ENCODE measurements at places on chromosomes 4 and X.
A peak's percentile ranks its signal among the peaks of the same experiment; 100 is the strongest.

- no peak for DNase-seq
These were observed 32.2 kb upstream of the FAT1 start for GRCh38 chr4:186755550-186756519.

GRCh38 chr4:82519776-82520175, 42.0 kb downstream of the TMEM150C start:
- DNase-seq: no peak

- no peak for DNase-seq
These were observed 29.0 kb downstream of the VCX3A start for GRCh38 chrX:6505960-6506359.

GRCh38 chr4:152128356-152128755, 367.5 kb upstream of the GATB start:
- no peak for DNase-seq

GRCh38 chr4:93409035-93409434, 419.5 kb upstream of the ATOH1 start:
- no peak for DNase-seq

GRCh38 chr4:47075262-47075661, 43.9 kb downstream of the GABRB1 start:
- DNase-seq: no peak

DNA sequence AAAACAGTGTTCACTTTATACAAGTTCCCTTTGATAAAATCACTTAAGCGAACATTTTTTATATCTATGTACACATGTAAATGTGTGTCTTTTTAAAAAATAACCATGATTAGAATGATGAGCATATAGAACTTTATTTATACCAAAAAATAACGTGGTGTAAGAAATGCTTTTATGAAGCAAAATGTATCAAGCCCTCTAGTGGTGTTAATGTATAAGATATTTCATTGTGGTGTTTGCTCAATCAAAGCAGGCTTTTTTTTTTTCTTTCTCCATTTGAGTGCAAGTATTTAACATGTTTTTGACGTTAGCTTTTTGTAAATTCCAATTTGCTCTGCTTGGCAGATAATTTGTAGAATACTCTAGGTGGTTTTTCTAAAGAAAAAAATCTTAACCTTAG, 2092.4 kb upstream of the TENM3 start:
- no peak for DNase-seq

DNA sequence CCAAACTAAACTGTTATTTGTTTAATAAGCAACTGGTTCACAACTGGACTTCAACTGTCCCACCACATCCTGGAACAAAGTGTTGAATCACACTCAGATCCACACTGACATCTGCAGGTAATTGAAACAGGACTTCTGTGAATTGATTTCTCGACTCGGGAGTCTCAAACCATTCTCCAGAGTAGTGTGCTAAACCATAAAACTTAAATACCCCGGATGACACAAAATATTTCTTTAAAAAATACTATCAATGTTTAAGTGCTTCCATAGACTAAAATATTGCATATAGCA, 95.4 kb upstream of the PLAC1 start:
- peak; percentile 0 for DNase-seq

GRCh38 chr4:150641612-150642011, 59.7 kb downstream of the MAB21L2 start:
- DNase-seq: no peak

- no peak for DNase-seq
These were observed 58.7 kb downstream of the UGT2A3 start for GRCh38 chr4:68892861-68893260.

GRCh38 chr4:2273657-2274319, 11.9 kb upstream of the MXD4 start:
- DNase-seq: no peak

DNA sequence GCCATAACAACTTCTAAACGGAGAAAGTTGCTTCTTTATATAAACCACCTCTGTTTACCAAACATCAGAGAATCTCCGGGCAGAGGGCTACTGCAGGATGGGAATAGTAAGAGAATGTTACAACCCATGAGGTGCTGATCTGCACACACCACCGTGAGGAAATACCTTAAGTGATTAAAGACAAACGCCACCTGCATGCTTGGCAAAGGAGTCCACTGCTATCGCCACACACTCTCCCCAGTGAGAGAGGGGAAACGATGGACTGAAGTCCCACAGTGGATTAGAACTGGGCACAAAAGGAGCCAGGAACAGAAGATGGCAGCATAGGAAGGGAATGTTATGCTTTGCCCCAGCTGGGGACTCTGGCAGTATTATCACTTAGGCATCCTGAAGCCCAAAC, 15.6 kb downstream of the MAML3 start:
- DNase-seq: no peak

DNA sequence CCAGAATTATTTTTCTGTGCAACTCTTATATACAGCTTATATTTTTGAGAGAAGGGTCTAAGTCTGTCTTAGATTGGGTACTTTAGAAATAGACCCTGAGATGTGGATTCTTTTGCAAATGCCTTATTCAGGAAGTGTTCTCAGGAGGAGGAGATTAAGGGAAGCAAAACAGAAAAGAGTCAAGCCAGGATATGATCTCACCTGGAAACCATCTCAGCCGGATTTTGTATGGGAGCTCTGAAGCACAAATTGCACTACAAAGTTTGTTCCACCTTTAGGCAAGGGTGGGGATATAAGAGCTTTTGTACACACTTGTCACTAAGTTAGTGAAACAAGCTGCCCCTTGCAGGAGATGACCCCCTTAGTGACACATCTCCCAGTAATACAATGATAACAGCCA, 121.2 kb upstream of the GRPR start:
- no peak for DNase-seq

DNA sequence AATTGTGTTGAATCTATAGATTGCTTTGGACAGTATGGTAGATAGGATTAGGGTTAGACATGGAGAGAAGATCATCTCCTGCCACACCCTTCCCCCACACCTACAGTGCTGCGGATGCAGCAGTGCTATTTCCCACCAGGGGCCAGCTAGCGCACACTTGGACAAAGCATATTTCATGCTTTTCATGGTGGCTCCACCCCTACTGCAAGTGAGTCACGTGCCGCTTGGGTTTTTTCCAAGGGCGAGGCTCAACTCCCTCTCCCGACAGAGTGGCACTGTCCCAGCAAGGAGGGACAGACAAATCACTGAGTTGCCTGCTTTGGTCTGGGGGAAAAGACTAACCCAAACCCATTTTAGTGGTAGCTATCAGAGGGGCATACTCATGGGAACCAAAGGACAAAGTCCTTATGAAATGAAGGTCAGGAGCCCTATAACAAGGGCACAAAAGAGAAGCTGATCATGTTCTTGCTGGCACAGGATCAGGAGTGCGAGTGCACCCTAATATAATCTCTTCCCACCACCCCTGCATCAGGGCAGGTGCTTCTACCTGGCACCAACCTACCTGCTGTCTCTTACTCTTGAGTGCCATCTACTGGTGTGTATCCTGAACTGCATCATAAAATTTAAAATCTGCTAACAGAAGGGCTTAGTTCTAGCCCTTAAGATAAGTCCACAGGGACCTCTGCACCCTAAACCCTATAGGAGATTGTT, 55.1 kb upstream of the PGAM4 start:
- DNase-seq: no peak

DNA sequence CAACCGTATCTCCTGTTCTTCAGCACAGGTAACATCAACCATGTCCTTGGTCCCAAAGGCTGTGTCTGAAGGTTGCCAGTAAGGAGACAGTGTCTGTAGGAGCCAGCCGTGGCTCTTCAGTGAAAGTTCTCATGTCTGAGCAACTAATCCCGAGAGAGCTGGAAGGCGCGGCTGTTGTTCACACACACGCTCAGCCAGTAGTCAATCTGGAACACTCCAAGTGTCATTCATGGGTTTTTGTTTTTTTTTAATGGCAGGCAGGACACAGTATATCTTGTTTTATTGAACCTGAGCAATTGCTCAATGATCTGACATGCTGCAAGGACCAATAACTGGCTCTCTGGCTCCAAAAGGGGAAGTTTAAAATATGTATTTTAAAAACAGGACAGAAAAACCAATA, 48.4 kb upstream of the MAP3K15 start:
- no peak for DNase-seq

DNA sequence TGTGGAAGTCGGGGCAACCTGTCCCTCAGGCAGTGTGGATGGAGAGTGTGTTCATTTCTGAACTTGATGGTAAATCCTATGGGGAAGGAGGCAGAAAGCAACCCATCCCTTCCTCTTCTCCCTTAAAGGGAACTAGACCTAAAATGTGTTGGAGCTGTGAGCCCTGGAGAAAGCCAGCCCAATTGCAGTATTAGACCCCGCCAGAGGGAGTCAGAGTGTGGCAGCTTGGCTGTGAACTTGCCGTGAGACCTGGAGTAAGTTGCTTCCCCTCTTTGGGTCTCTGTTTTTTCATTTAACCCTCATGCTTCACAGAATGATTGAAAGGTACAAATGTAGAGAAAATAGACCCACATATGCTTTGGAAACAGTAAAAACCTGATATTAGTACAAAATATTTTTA, 108.7 kb upstream of the PAK3 start:
- DNase-seq: no peak

DNA sequence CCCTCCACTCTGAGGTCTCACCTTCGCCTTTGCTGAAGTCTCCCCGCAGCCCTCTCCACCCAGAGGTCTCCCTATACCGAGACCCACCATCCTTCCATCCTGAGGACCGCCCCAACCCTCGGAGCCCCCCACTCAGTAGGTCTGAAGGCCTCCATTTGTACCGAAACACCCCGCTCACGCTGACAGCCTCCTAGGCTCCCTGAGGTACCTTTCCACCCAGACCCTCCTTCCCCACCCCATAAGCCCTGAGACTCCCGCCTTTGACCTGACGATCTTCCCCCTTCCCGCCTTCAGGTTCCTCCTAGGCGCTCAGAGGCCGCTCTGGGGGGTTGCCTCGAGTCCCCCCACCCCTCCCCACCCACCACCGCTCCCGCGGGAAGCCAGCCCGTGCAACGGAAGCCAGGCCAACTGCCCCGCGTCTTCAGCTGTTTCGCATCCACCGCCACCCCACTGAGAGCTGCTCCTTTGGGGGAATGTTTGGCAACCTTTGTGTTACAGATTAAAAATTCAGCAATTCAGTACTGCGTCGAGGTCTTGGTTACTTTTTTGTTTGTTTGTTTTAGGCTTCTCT, 5.0 kb downstream of the SOD3 start:
- DNase-seq: no peak

GRCh38 chrX:26909728-26910127, 553.4 kb downstream of the PPP4R3C start:
- no peak for DNase-seq

DNA sequence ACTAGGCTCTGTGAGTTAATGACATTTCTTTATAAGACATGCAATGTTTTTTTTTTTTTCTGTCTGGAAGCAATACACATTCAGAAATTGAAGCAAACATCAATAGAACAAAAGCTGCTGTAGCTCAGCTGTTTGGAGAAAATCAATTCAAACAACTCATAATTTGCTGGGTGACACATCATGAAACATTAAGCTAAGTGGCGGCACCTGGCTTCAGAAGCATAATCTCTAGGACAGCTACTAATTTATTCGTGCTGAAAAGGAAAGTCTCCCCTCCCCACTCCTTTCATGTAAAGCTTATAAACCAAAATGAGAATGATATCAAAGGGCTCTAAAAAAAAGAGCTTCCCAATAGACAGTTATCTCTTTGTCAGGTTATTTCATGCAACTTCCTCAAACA, 73.9 kb downstream of the LUZP4 start:
- no peak for DNase-seq

GRCh38 chr4:41394481-41394894, 137.8 kb downstream of the UCHL1 start:
- DNase-seq: no peak

- DNase-seq: no peak
These were observed 318.6 kb upstream of the TAPT1 start for GRCh38 chr4:16544869-16545268.

DNA sequence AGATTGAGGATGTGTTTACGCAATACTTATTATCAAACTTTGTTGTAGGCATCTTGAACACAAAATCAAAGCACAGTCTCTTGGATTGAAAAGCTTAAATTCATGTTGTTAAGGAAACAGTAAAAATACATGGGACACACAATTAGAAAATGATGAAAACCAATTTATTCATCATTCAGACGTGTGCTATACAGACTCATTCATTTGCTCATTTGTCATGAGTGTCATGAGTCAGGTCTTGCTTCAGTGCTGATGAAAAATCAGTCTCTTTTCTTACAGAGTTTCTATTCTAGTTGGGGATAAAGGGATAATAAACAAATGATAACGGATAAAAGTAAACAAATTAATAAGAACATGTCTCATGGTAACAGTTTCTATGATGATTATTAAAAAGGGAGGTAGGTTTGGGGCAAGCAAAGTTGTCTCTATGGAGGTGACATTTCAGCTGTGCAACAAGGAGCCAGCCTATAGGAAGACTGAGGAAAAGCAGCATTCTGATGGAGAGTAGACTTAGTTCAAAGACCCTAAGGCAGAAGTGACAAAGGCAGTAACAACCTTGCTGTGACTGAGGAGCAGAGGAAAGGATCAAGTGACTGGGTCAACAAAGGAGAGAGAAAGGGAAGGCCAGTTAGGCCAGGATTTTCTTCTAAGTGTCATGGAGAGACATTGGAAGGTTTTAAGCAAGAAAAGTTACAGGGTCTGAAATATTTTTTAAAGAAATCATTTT, 224.0 kb upstream of the HHIP start:
- no peak for DNase-seq

DNA sequence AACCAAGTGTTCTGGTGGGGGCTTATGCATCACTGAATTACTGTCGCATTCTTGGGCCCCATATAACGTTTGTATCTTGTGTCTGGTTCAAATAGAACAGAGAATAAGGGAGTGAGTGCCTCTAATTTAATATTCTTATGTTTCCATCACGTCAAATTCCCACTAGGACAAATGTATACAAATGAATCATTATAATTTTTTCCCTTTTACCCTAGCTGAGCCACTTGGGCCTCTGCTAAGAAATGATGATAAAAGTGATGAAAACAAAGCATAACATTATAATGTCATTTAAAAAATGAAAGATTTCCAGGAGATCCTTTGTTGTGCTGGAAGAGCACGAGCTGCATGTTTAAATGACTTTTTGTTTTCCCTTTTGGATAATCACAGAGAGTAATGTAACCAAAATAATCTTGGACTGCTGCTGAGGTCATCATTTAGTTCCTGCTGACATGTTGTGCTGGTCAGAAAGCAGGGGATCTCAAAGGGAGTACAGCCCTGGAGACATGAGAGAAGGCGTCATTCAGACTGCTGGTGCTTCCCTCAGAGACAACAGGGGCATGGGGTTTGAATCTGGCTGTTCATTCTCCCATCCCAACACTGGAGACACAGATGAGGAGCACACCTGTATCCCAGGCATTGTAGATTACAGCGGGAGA, 105.1 kb upstream of the SCOC start:
- DNase-seq: no peak
